NCI-H1105 (cell line): ENCODE measurements at places on chromosomes 12 and 14.

- no peak for DNase-seq
Measured at GRCh38 chr12:49979016-49979586, 6.4 kb downstream of the AQP6 start.

DNA sequence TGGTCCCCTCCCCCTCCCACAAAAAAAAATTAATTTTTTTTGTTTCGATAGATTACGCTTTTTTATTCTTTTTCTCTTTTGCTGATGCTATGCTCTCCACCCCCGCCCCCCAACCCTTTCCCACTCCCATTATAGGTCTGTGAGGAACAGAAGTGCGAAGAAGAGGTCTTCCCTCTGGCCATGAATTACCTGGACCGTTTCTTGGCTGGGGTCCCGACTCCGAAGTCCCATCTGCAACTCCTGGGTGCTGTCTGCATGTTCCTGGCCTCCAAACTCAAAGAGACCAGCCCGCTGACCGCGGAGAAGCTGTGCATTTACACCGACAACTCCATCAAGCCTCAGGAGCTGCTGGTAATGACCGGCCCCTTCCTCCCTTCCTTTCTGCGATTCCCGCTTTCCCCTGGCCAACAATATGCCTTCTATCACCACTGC, 2.3 kb downstream of the CCND2 start:
- DNase-seq: no peak

DNA sequence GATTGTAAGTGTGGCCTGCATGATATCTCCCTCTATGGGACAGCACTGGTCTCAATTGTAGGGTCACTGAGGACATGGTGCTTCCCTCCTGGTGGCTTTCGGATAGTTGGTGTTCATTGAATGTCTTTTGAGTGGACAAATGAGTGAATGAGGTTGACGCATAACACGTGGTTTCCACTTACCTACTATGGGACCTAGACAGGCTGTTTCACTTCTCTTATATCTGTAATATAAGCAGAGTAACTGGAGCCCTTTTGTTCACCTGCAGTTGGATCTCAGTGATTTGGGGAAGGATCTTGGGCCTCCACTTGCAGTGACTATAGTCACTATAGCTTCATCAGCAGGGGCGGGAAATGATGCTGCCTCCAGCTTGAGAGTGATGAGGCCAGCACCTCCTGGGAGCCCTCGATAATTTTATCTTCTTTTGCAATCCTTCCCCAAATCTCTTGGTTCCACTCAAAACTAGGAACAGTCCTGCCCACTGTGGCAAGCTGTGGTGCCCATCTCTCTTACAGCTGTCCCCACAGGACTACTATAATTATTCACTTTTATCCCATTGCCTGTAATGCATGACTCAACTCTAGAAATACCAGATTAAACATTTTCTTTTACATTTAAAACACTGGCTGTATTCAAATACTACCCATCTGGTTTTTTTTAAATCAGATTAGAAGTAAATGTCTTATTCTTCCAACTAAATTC, 242.9 kb downstream of the CHST11 start:
- DNase-seq: no peak

GRCh38 chr12:118036672-118037411, 20.3 kb downstream of the RFC5 start:
- DNase-seq: no peak

- DNase-seq: no peak
Measured at GRCh38 chr12:68609998-68610369, 715 bp upstream of the RAP1B start.

- DNase-seq: no peak
Measured at GRCh38 chr14:31127690-31128089, 79.9 kb downstream of the HECTD1 start.

- no peak for DNase-seq
Measured at GRCh38 chr12:113065126-113066007, 8.8 kb downstream of the DTX1 start.

GRCh38 chr14:39097159-39097558, 5.9 kb downstream of the SEC23A start:
- no peak for DNase-seq

DNA sequence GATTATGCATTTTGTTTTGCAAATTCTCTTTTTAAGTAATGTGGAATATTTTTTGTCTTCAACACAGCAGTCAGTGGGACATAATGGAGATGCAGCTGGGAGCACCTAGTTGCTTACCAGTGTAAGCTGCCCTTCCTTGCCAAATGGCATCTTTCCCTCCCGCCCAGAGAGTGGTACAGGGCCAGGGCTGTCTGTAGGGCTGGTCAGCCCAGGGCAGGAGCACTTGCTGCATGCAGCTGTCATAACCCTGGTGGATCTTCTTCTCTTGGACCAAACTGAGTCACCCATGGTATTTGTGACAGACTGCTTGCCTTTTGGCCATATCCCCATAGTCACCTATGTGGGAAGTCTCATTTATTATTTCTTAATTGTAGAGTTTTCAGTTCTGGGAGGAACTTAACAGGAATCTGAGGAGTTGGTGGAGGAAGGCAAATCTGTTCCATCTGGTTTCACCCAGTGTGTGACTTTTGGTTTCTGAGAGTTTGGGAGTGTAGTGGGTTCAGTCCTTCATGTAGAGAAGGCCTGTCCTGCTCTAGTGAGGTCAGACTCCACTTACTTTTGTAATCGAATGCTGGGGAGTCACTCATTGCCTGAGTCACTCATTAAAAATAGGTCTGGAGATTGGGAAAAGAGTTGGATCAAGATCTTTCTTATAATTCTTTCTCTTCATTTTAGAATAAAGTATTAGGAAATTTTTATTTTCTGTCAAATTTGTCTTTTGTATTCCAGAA, 62.0 kb upstream of the ASPG start:
- DNase-seq: no peak

- DNase-seq: no peak
Measured at GRCh38 chr14:77859934-77860570, 60.1 kb downstream of the ADCK1 start.

- no peak for DNase-seq
Measured at GRCh38 chr12:46379352-46379751, 6.8 kb upstream of the SLC38A2 start.

DNA sequence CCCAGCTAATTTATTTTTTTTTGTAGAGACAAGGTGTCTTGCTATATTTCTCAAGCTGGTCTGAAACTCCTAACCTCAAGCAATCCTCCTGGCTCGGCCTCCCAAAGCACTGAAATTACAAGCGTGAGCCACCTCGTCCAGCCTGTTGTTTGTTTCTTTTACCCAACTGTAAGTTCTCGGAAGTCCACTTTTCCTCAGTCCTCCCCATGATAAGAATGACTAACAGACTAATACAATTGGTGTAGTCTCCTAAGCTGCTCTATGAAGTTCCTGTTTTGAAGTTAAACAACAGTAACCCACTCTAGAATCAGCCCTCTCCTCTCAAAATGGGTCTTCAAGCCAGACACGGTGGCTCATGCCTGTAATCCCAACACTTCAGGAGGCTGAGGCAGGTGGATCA, 36.5 kb downstream of the HIGD1C start:
- no peak for DNase-seq

DNA sequence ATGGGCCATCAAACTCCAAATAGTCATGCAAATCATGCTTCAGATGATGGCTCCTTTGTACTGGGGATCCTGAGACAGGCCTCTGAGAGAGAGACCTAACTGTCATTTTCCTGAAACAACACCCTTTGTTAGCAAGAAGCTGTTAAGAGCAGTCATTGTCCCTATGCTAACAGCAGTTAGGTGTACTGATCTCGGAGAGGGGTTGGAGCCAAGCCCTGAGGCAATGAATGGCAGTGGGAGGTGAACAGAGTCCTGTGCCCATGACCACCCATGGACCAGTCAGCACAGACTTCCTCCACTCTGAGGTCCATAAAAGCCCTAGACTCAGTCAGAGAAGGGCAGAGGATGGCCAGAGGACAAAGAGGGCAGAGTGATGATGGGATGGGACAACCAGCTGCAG, 747.6 kb upstream of the LRFN5 start:
- DNase-seq: no peak

- no peak for DNase-seq
Measured at GRCh38 chr12:18690653-18691052, 47.2 kb downstream of the PLCZ1 start.

DNA sequence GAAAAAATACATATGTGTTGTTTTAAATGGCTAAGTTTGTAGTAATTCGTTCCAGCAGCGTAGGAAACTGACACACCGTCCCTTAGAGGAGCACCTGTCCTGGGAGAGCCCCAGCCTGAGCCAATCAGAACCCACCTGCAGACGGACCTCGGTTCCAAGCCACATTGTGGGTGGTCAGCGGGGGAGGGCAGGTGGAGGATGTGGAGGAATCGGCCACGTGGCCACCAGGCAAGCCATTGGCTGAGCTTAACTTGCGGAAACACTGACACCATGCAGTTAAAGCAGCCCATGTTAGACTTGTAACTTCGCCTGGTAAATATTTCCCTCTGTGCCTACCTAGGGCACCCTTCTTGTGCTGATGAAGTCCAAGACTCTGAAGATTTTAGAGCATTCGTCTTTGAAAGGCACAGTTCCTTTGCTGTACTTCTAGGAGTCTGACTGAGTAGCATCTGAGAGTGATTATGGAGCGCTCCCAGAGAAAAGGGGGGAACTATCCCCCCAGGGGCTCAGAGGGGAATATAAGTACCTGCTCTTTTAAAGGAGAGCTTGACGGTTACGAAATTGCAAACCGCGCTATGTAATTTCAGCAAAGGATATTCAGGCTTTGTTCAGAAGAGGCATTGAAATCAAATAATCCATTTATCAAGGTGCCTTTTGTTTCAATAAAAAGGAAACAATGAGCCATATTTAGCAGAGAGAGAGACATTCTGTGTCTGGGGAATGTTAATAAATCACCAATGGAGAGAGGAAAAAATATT, 135.7 kb downstream of the TMEM132C start:
- DNase-seq: peak; percentile 17

GRCh38 chr12:81015510-81015909, 62.4 kb upstream of the ACSS3 start:
- no peak for DNase-seq

- DNase-seq: no peak
Measured at GRCh38 chr12:27754795-27755194, 25.2 kb upstream of the KLHL42 start.

GRCh38 chr12:62705846-62706245, 229.1 kb downstream of the PPM1H start:
- no peak for DNase-seq

DNA sequence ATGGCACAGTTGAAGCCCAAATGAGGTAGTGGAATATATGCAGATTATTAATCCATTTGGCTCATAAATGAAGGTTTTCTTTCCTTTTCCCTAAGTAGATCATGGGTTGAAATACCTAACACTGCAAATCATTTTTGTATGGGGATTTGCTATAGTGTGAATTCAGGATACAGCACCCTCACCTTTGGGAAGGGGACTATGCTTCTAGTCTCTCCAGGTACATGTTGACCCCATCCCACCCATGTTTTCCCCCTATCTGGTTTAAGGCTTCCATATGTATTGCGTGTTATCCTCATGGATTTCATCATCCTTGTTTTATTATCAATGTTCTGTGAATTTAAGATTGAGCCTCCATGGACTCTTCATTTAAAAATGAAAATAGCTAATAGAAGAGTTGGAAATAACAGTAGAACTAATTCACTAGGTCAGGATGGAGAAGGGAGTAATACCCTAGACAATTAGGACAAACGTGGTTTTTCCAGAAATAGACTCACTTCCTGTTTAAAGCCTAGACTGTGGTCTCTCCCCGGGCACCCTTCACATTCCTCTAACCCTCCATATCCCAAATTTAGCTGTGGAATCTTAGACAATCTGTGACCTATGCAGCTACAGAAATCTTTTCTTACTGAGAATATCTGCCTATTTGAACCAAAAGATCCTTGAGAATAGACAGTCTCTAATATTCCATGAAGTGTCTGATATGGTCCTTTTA, 56.5 kb downstream of the DAD1 start:
- DNase-seq: no peak

DNA sequence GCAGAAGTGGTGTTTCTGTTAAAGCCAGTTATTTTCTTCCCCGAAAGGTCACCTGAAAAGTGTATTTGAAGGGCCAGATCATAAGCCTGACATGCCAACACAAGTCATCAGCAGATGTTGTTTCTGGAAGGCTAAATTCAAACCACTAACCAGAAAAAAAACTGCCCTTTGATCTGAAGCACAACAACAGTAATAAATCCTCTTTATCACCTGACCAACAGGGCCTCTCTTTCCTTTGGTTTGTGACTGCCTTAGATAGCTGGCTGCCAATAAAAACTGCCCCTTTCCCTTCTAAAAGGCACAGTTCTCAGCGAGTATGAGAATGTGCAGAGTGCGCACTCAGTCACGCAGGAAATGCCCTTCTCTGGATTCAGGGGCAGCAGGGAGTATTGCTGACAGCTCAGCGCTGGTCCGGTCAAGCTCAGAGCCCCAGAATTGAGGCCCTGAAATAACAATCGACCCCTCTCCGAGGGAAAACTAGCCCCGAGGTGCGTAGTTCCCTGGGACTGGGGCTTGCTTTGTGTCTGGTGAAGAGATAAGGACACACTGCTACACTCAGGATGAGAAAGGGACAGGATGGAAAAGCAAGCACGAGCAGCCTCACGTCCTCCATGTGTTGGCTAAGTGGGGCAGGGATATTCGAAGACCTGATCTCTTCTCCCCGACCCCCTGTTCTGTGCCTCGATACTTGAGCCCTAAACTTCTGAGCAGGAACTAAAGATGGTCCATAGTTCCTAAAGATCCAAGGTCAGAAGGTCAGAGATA, 184.2 kb upstream of the GZMB start:
- no peak for DNase-seq

GRCh38 chr12:30754383-30754749, 385 bp downstream of the CAPRIN2 start:
- DNase-seq: no peak

- no peak for DNase-seq
Measured at GRCh38 chr12:26058308-26058707, 66.5 kb downstream of the BHLHE41 start.

DNA sequence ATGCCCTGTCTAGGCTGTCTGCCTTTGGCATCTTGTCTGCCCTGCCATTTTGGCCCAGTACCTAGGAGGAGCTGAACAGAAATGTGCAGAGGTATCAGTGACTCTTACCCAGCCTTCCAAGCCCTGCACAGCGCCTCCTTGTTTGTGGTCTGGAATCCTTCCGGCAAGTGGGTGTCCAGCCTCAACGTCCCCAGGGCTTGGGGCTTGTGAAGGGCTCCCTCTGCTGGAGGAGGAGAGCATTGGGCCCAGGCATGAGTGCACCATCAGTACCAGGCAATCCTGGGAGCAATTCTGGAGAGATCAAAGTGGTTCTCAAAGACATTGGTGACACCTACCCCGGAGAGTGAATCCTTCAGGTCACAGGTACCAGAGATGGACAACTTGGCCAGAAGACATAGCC, 2.4 kb upstream of the TCL1B start:
- no peak for DNase-seq

DNA sequence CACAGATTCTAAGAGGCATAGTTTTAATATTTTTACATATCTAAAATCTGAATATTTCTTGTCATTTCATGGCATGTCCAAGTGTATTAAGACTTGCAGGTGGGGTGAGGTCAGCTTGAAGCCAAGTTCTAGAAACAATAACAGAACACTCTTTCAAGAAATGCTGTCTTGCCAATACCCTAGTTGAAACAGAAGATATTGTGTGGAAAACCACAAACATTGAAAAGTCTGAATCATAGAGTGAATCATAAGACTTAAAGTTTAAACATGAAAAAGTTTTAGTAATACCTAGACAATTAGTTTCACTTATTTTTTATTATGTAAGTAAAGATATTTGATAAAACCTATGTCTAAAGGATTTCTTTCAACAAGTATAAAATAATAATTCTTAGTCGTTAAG, 191.5 kb upstream of the CAND1 start:
- no peak for DNase-seq

GRCh38 chr14:105748204-105748578, 221.8 kb downstream of the TMEM121 start:
- DNase-seq: no peak

GRCh38 chr12:101414533-101415119, 7.1 kb upstream of the ARL1 start:
- peak; percentile 29 for DNase-seq

GRCh38 chr12:48986720-48987291, 8.7 kb downstream of the WNT1 start:
- DNase-seq: no peak
